ENCODE measurements at places on chromosomes 3 and 15.

GRCh38 chr3:39981547-39982184 is 172.3 kb downstream of the MYRIP start:
- DNase-seq = no peak

DNA sequence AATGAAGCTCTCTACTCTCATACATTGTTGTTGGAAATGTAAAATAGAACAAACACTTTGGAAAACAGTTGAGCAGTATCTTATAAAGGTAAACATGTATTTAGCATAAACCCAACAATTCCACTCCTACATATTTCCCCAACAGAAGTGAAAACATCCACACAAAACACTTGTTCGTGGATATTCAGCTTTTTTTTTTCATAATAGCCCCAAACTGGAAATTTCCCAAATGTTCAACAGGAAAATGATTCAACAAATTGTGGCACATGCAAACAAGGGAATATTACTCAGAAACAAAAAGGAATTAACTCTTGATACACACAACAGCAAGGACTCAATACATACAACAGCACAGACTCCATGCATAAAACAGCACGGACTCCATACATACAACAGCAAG is 28.5 kb downstream of the RFTN1 start:
- DNase-seq = no peak

DNA sequence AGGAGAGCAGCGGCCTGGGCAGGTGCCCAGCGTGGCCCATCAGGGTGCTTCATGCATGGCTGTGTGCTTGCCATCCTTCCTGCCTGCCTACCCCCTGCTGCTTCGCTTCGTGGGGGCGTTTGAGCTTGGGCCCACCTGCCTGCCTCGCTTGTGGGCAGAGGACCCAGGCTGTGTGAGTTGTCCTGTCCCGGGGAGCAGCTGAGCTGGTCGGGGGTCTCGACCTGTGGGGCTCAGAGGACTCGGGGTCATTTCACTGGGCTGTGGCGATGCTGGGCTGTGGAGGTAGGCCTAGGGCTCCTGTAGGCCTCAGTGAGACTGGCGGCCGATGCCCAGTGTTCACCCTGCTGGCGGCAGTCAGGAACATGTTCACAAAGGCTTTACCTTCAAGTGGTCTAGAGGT is 12.1 kb upstream of the STAB1 start:
- DNase-seq = no peak

DNA sequence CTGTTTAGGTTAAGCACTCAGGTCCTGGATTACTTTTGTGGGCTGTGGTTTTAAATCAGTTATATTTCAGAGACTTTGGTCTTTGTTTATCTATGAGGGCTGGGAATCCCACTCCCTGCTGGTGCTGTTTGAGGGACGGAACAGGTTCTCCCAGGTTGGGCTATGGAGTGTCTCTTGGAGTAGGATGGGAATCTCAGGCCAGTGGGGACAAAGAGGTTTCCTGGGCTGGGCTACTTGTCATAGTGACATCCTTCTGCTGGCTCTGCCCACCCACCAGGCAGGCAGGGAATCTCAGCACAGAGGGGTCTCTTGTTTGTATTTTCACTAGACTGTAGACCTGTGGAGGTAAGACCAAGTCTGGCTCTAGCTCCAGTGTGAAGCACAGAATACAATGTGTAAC is 47.2 kb upstream of the UBE3A start:
- DNase-seq = no peak

GRCh38 chr3:190122198-190122771 is 1.6 kb upstream of the P3H2 start:
- DNase-seq = no peak

DNA sequence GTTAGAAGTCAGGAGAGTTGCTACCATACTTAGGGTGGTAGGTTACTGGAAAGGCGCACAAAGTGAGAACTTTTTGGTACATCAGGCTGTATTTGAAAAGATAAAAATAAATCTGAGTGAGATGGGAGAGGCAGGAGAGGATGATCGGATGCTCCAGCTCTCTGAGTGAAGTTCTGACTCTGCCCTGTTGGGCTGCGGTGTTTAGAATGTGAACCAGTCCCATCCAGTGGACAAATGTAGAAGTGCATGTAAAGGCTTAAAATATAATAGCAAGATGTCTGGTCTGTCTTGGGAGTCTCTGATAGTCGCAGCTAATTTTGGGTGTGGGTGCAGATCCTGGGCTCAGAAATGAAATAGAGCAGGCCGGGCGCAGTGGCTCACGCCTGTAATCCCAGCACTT is 30.4 kb downstream of the ACKR2 start:
- no peak for DNase-seq

DNA sequence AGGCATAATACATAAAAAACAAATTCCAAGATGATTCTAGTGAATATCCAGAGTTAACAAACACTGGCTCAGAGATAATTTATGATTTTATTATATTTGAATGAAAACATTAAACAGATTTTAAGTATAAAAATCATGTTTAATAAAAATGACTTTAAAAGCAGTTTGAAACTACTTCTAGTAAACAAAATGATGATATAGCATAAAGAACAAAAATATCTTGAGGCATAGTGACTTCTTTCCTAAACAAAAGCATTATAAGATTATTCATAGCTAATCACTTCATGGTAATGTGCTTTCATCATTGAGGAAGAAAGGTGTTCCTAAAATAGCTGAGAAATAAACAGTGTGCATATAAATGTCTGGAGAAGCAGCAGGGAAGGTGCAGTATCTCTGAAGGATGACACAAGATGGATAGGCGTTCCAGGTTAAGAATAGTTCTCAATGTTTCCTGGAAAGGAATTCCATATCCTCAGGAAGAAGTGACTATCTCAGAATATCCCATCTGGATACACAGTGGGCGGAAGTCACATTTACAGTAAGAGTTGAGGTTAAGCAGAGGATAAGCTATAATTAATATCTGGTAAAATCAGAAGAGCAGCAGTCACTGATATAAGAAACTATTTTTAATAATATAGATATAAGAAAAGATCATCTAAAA is 456.6 kb downstream of the MECOM start:
- DNase-seq = no peak

GRCh38 chr15:74460298-74460697 is 662 bp downstream of the UBL7 start:
- DNase-seq = no peak

- no peak for DNase-seq
Observed at GRCh38 chr15:84914351-84914750, 29.9 kb downstream of the SLC28A1 start.

GRCh38 chr3:143235614-143236204 is 116.1 kb downstream of the CHST2 start:
- no peak for DNase-seq

- DNase-seq = no peak
Observed at GRCh38 chr15:42352401-42352800, 6.9 kb upstream of the CAPN3 start.

DNA sequence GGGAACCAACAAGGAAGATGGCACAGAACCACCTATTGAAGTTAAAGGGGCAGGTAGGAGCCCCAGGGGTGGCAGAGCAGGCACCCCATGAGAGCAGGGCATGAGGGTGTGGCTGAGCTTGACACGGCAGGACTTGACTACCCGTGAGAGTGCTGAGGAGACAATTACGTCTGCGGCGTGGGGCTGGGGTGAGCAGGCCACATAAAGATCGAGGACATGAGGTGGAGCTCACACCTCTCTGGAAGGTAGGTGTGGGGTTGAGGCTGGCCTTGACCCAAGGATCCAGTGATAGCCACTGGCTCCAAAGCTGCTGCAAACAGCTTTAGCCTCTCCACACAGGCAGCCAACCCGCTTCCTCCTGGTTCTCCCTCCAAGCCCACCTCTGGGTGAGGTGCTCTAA is 64.5 kb downstream of the PCSK6 start:
- no peak for DNase-seq

DNA sequence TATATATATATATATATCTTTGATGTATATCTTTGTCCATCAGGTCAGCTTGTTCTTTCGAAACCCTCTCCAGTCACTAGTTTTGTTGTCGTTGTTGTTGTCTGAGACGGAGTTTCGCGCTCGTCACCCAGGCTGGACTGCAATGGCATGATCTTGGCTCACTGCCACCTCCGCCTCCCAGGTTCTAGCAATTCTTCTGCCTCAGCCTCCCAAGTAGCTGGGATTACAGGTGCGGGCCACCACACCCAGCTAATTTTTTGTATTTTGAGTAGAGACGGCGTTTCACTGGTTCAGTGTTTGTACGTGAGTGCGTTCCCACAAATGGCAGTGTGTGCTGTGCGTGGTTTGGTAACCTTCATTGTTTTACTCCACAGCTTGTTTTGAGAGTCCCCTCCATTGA is 51.7 kb downstream of the ZDHHC19 start:
- DNase-seq = no peak

- no peak for DNase-seq
Observed at GRCh38 chr3:146221276-146221675, 29.6 kb downstream of the PLSCR4 start.

DNA sequence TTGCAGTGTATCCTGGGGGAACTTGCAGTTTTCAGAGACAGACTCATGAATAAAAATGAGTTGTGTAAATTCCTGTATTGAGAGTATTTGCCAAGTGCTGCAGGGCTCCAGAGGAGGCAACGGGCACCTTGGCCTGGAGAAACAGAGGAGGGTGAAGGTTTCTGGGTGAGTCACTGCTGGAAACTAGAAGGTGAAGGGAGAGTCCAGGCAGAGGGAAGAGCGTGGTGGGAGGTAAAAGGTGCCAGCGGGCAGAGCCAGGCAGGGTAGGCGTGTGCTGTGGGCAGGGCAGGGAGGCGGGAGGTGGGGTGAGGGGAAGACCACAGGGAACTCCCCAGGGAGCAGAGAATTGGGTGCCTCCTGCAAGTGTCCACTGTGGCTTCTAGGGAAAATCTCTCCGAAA is 120.8 kb downstream of the SLCO3A1 start:
- DNase-seq = no peak

DNA sequence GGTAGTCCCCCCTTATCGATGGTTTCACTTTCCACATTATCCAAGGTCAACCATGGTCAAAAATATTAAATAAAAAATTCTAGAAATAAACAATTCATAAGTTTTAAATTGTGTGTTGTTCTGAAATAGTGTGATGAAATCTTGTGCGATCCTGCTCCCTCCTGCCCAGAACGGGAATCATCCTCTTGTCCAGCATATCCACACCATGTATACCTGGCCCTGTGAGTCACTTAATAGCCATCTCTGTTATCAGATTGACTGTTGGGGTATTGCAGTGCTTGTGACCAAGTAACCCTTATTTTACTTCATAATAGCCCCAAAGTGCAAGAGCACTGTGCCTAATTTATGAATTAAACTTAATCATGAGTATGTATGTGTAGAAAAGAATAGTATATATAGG is 19.1 kb downstream of the FAM81A start:
- DNase-seq = no peak

GRCh38 chr15:66195621-66196230 is 57.8 kb downstream of the MEGF11 start:
- DNase-seq = no peak

DNA sequence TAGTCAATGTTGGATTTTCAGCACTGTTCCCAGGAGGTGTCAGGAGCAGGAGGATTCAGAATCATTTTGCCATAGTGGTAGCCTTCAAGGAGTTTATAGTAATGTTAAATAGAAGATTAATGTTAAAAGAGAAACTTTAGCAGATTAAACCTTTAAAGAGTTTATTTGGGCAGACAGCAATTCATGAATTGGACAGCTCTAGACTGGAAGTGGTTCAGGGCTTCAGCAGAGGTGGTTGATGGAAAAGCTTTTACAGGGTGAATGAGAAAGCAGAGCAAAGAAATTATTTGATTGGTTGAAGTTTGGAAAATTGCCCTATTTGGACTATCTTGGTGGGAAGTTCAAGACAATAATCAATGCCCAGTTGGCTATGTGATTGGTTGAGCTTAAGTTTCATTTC is 416.6 kb upstream of the TBL1XR1 start:
- DNase-seq = no peak

GRCh38 chr15:44035781-44036699 is 159.0 kb downstream of the FRMD5 start:
- DNase-seq = no peak

DNA sequence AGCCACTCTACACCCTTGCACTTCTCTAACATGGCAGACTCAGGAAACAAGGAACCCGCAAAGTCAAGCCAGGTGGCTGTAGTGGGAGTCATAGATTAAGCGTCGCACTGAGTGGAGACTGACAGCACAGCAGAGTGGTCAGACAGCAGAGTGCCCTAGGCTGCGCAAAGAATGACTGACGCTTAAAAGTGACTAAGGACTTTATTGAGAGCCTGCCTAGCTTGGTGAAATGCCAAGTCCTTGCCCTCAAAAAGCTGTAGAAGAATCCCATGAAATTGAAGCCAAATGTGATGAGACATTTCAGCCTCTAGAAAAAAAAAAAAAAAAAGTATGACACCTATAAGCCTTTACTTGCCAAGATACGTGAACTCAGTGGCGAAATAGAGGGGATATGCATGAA is 30.2 kb downstream of the NCEH1 start:
- DNase-seq = no peak

DNA sequence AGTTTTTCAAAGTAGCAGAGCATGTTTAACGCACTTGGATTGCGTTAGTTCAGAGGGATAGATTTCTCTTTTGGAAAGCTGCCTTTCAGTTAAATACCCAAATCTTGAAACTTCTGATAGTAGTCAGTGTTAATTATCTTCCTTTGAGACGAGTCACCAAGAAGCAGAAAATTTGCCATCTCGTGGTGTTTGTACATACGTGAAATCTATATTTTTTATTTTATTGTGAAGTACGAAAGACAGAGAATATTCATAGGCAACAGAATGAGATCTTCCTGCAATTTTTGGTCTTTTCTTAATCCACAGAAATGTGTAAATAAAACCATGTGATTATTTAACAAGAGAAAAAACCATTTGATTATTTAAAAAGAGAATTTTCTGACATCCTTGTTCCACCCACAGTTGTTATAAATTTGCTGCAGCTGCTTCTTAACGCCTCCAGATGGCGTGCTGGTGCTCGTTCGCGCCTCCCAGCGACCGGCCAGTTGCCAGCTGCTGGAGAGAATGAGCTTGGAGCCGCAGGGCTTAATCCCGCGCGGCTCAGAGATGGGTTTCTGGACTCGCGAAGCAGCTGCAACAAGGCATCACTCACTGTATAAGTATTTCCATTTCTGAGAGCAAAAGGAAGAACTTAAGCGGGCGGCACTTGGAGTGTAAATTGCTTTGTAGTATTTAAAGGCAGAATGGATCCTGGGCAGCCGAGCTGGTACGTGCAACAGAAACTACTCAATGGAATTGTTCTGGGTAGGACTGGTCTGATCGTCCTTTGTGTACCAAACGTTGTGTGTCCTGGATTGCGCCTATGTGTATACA is 10.5 kb upstream of the SLITRK3 start:
- DNase-seq = peak; percentile 25

DNA sequence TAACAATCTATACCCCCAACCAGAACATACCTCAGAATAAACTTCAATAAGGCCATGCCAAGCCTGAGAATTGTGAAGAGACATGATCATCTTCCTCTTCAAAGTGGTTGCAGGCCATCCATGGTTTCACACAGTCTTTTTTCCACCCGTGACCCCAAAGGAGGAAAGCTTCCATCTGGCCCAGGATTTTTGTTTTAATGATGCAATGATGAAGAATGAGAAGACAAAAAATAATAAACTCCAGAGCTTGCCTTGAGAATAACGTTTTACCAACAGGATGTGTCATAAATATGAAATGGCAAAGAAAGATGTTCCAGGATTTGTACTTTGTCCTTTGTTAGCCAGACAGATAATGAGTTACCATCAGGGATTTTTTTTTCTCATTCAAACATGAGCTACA is 201.9 kb downstream of the WNT5A start:
- DNase-seq = no peak

- no peak for DNase-seq
Observed at GRCh38 chr15:51185213-51186159, 90.8 kb upstream of the TNFAIP8L3 start.

All from hypothalamus (tissue), 51 donors.